ENCODE measurements at places on chromosomes 2 and 18.

GRCh38 chr2:35538796-35539195 lies 816.8 kb upstream of the CRIM1 start:
- DNase-seq: no peak

- DNase-seq: no peak
Observed at GRCh38 chr2:85893428-85894258, 4.9 kb upstream of the ST3GAL5 start.

DNA sequence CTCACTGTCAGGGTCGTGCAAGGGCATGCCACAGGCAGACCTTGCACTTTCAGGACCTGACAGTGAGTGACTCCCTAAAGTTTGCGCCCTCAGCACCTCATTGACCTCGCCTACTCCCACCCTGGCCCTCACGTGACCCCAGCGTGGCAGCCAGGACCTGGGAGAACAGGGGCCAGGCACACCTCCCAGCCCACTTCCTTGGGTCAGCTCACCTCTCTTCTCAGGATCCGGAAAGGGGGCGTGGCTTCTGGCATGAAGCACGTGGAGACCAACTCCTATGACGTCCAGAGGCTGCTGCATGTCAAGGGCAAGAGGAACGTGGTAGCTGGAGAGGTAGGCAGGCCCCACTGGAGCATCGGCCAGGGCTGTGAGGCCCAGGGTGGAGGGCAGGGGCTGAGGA lies 8.8 kb downstream of the VIL1 start:
- no peak for DNase-seq

- no peak for DNase-seq
Observed at GRCh38 chr2:145060876-145061275, 541.0 kb upstream of the ZEB2 start.

DNA sequence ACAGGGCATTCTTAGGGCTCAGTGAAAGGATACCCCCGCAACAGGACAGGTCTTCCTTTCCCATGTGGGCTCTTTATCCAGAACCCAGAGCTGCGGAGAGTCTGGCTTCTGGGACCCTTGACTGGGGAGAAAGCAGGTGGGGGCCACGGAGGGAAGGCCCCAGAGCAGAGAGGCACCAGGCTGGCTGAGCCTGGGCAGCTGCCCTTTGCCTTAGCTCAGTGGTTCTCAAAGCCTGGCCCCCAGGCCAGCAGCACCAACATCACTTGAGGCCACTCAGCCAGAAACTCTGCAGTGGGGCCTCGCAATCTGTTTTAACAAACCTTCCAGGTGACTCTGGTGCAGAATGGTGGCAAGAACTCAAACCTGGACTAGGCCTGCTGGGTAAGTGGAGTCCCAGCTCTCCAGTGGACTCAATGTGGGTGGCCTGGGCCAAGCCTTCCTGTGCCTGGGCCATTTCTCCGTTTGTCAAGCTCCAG lies 1.6 kb upstream of the TMEM37 start:
- DNase-seq: no peak

DNA sequence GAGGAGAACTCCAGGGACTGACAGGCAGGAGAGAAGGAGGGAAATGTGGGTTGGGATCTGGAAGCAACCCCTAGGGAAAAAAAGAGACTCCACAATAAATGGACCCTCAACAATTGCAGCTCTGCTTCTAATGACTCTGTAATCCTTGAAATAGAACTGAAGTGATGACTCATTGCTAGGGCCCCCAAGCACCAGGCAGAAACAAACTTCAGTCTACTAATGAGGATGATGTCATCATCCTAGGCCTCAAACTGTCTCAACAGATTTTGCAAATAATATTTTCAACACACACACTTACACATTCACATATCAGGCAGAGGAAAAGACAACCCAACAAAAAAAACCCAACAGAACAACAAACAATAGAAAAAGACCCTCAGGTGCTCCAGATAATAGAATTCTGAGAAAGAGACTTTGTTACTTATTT lies 143.3 kb downstream of the HDAC4 start:
- no peak for DNase-seq

DNA sequence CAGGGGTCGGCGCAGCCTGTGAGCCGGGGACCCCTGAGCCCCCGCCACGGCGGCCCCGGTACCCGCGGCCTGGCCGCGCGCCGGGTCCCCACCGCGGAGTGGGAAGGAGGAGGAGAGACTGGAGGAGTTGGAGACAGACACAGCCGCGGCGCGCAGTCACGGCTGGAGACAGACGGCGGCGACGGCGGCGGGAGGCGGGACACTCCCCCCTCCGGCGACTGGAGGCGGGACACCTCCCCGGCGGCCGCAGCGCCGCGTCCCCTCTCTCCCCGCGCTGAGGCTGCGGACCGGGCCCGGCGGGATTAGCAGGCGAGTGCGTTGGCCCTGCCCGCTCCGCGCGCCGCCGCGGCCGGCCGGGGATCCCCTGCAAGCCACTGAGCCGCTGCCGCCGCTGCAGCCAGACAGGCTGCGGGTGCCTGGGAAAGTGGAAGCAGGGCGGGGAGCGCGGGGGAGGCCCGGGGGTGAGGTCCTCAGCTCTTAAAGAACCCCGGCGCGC lies 1.0 kb upstream of the LDLRAD4 start:
- peak; percentile 44 for DNase-seq

DNA sequence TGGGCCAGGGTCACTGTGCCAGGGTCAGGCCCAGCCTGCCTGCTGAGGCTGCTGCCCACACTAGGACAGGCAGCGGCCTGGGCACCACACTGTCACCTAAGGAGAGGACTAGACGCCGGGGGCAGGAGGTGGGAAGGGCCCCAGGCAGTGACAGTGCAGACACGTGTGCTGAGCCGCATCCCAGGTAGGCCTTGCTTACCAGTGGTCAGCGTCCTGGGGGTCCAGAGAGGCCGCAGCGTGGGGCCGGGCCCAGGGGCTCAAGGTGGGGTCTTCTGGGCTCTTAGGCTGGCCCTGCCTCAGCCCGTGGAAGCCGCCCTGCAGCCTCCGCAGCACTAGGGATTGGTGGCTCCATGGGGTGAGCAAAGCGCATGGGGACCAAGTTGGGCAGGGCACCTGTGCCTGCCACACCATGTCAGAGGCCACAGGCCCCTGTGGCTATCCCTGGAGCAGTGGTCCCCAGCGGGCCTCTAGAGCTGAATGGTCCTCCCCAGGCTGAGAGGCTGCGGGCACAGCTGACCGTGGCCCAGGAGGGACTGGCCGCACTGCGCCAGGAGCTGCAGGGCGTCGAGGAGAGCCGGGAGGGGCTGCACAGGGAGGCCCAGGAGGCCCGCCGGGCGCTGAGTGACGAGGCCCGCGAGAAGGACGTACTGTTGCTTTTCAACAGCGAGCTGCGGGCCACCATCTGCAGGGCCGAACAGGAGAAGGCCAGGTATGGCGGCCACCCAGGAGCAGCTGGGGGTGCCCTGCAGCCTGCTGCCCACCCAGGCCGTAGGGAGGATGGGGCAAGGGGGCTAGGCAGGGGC lies 35.2 kb upstream of the SNED1 start:
- DNase-seq: no peak

DNA sequence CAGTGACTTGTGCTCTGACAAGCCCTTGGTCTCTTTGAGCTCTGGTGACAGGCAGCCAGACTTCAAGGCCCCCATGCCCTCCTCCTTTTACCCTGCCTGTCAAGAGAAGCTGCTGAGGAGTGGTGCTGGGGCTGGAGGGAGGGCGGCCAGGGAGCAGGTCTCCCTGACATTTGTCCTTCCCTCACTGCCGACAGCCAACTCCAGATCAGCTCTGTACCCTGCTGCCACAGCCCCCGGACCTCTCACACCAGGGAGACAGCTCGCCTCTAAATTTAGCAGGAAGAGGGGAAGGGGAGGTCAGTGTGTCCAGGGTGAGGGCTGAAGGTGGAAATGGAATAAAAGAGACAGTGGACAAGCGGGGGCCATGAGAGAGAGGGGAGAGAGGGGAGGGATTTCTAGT lies 155.8 kb downstream of the TDRD15 start:
- no peak for DNase-seq

DNA sequence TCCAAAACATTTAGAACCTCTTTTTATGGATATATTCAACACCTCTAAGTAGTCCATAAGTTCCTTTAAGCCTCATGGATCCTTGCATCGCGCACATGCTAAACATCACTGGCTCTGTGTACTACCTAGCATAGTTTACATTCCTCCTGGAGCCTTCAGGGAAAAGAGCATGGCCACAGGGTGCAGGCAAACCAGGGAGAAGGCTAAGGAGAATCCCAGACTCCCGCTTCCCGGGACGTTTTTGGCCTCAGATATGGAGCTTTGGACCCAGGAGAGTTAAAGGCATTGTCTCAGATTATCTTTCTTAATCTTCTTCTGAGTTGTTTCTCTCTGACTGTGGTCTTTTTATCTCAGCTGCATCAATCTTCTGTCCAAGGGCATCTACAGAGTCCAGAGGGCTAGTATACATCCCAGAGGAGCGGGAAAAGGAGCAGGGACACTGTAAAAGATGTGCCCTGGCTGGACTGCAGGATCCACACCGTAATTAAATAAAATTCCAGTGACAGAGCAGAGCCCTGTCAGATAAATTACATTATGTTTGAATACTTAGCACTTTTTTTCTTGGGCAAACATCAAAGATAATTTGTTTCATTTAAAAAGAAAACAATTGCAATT lies 36.9 kb downstream of the RIT2 start:
- DNase-seq: no peak

DNA sequence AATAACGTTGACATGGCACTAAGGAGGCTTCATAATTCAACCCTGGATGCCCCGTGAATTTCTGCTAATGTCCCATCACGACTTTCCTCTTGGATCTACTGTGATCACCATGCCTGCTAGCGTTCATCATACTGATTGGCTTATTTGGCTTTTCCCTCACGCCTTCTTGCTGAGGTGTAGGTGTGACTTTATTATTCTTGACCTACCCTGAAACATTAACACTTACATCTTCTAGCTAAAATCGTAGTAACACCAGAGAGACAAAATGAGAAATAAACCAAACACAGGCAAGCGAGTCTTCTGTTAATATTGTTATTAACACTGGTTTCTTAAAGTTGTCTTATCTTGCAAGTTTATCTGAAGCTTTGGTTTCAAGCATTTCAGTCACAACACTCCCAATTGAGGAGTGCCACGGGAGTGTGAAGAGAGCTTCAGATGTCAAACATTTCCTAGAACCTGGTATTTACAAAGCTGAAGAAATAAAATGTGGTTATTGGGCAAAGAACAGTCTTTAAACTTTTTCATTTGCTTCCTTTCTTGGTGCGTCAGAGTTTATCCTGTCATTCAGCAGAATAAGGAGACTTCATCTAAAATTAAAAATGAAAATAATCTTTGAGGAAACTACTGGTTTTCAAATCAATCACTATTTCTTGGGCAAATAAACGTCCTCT lies 15.4 kb upstream of the STAT1 start:
- DNase-seq: no peak

GRCh38 chr2:134943540-134943939 lies 24.9 kb downstream of the CCNT2 start:
- no peak for DNase-seq

DNA sequence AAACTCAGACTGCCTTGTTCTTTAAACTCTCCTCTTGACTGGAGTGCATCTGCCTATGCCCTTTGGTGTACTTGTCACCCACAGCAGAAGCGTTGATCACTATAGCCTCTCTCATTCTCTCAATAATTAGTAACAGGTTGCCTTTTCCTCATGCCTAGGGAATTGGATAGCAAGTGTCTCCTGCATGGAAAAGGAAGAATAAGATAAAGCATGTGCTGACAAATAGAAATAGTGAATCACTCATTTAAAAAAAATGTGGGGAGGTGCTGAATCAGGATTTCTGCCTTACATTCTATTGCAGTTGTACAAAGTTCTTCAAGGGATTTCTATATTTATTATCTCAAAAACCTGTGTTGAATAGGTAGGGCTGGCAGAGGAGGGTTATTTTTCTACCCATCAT lies 323.0 kb downstream of the TXNL1 start:
- no peak for DNase-seq

DNA sequence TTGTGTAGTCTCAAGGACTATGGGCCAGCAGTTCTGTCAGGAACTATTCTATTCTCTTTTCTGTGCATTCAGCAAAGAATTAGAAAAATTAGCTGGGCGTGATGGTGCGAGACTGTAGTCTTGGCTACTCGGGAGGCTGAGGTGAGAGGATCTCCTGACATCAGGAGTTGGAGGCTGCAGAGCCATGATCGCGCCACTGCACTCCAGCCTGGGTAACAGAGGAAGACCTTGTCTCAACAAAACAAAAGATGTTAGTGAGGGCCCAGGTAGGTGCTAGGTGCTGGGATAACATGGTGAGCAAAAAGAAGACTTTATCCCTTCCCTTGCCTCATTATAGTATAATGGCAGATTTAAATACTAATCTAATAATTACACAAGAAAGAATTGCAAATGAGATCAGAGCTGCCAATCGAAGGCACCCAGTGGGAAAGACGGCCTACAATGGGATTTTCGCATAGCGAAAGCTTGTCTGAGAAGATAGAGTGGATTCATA lies 447 bp upstream of the MRPL19 start:
- DNase-seq: no peak

DNA sequence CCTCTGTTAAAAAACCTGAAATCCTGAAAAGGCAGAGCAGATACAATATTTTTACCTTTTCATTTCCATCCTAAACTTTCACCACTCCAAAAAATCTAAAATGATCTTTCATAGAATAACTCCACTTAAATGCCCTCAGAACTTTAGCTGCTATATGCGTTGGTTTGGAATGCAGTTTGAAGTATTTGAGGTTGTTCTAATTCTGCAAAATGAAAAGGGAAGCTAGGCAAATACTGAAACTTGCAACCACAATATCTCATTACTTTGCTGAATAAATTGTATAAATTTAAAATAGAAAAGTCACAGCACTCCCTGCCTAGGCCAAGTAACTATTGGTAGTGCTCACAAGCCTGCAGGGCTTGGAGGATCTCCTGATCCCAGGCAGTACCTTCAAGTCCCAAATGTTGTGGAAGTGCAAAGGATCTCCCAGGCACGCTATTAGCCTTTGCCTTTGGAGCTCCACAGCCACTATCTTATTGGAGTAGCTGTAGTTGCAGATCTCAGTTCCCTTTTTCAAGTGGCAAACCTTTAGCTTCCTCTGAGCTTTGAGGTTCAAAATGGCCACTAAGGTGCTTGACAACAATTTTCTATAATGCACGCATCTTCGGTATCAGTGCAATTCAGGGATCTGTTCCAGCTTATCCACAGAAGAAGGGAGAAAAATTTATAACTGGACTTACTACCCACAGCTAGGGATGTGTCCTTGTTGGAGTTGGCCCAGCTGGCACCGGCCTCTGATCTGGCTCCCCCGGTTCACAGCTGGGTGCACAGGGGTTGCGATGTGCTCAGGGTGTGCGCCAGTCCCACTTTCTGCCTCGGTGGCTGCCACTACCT lies 43.4 kb upstream of the ANKRD62 start:
- no peak for DNase-seq

- no peak for DNase-seq
Observed at GRCh38 chr18:21093133-21093532, 18.5 kb downstream of the ROCK1 start.

- DNase-seq: no peak
Observed at GRCh38 chr18:66046032-66046602, 295.3 kb downstream of the CDH7 start.

DNA sequence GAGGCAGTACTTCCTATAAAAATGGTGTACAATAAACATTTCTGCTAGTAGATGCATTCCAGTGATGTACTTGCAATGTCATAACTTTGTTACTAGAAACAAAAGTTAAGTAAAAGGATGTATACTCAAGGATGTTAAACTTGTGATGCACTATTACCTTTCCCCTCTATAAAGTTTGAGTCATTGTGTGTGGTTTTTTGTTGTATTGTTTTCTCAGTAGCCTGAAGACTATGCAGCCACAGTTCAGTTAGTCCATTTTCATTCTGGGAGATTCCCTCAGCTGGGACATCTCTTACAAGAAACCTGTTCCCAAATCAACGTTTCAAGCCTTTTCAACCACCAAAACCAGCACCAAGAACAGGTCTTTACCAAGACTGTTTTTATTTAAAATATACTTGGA lies 5.6 kb downstream of the ATP5MC3 start:
- DNase-seq: no peak

GRCh38 chr2:79935771-79936657 lies 368.5 kb downstream of the LRRTM1 start:
- no peak for DNase-seq

Data from stimulated activated CD4-positive, alpha-beta T cell treated with anti-CD3 and anti-CD28 coated beads, Interleukin-4, amount 100 ng/mL, for 4 hours (primary cell).